ENCODE measurements at places on chromosomes 3 and 15. TPM values are rescaled to one million over a fixed set of nuclear protein-coding genes. Genes with fewer than 3 reads are reported as not detected.

DNA sequence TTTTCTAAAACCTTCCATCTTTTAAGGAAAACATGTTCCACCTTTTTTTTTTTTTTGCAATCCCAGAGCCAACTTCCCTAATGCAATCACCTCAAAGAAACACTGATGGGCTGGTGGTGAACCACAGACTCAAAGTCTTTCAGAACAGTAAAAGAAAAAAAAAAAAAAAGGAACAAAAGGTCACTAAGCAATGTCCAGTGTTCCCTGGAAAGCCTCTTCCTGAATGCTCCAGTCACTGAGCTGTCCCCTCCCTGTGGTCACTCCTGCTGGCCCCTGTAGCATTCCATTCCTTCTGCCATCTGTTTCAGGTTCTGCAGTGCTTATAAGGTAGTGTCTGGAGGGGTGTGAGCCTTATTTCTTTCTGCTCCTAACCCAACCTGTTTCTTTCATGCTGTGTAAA lies 53.3 kb downstream of the AAGAB start:
- no peak overlapping the region for H3K27ac ChIP-seq
- no peak overlapping the region for H3K4me3 ChIP-seq
- no peak for DNase-seq
- H3K4me1 ChIP-seq: peaks cover 39% of the 10 kb centered on the region
- no peaks in the 10 kb centered on the region for H3K36me3 ChIP-seq

Gene GOLGA8G
- total RNA-seq: not detected

- no peaks in the 10 kb centered on the region for H3K27me3 ChIP-seq
- no peak overlapping the region for H3K27ac ChIP-seq
- DNase-seq: no peak
- H3K4me3 ChIP-seq: no peak overlapping the region
- no peaks in the 10 kb centered on the region for H3K36me3 ChIP-seq
Observed at GRCh38 chr3:192026661-192027060, 565.7 kb downstream of the PYDC2 start.

- H3K4me1 ChIP-seq: no peaks in the 10 kb centered on the region
- H3K27me3 ChIP-seq: no peaks in the 10 kb centered on the region
- no peaks in the 10 kb centered on the region for H3K36me3 ChIP-seq
- H3K4me3 ChIP-seq: no peak overlapping the region
- H3K27ac ChIP-seq: no peak overlapping the region
Observed at GRCh38 chr3:40216471-40216870, 93.0 kb upstream of the EIF1B start.

Gene CCR3
- total RNA-seq: not detected

Gene KBTBD13
- total RNA-seq: 2.6 TPM

Gene PIERCE2
- total RNA-seq: 1.6 TPM

Gene SYNPR
- total RNA-seq: 8.3 TPM

- no peaks in the 10 kb centered on the region for H3K4me1 ChIP-seq
- no peaks in the 10 kb centered on the region for H3K36me3 ChIP-seq
- no peaks in the 10 kb centered on the region for H3K27me3 ChIP-seq
- DNase-seq: no peak
- no peak overlapping the region for H3K27ac ChIP-seq
Observed at GRCh38 chr3:95567346-95567745, 1247.0 kb upstream of the EPHA6 start.
